ENCODE measurements at places on chromosomes 2 and 18.

- DNase-seq, result no peak
Measured at GRCh38 chr18:79754022-79754761, 43.5 kb upstream of the KCNG2 start.

DNA sequence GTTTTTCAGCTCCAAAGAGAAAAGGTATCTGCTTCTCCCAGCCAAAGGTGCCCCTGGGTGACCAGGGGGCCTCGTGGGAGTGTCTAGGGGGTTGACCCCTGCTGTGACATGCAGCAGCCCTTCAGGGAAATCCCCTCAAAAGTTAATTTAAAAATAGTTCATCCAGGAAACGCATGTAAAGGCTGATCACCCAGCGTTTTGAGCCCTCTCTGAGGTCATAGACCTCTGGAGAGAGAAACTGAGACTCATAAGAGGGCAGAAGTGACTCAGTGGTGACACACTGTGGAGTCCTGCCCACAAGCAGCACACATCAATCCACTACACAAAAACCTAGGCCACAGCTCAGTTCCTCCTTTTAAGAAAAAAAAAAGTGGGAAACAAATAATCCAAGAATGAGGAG lies 11.9 kb downstream of the GAL3ST2 start:
- DNase-seq, result no peak

GRCh38 chr2:198376677-198377076 lies 572.3 kb downstream of the PLCL1 start:
- DNase-seq, result no peak

- DNase-seq, result no peak
Measured at GRCh38 chr18:50099725-50100407, 95.1 kb downstream of the MYO5B start.

GRCh38 chr2:72940786-72941185 lies 23.5 kb downstream of the EMX1 start:
- no peak for DNase-seq

GRCh38 chr2:219183151-219183772 lies 5.2 kb downstream of the RETREG2 start:
- no peak for DNase-seq

- DNase-seq, result no peak
Measured at GRCh38 chr18:63042351-63042750, 277.2 kb downstream of the BCL2 start.

GRCh38 chr2:233289648-233290047 lies 18.0 kb upstream of the SAG start:
- DNase-seq, result no peak

DNA sequence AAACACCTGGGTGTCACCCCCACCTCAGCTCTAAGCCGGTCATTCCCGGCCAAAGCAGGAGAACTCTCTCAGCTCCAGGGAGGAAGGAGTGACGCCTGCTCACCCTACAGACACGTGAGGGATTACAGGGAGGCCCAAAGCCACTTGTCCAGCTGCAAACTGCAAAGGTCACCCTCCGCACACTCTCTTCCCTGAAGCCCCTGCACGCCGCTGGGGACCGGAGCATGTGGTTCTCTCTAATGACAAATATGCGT lies 108.0 kb upstream of the ID2 start:
- DNase-seq, result no peak

GRCh38 chr2:56502616-56503015 lies 318.8 kb downstream of the CCDC85A start:
- no peak for DNase-seq

GRCh38 chr2:158006961-158007719 lies 94.5 kb upstream of the UPP2 start:
- DNase-seq, result no peak

DNA sequence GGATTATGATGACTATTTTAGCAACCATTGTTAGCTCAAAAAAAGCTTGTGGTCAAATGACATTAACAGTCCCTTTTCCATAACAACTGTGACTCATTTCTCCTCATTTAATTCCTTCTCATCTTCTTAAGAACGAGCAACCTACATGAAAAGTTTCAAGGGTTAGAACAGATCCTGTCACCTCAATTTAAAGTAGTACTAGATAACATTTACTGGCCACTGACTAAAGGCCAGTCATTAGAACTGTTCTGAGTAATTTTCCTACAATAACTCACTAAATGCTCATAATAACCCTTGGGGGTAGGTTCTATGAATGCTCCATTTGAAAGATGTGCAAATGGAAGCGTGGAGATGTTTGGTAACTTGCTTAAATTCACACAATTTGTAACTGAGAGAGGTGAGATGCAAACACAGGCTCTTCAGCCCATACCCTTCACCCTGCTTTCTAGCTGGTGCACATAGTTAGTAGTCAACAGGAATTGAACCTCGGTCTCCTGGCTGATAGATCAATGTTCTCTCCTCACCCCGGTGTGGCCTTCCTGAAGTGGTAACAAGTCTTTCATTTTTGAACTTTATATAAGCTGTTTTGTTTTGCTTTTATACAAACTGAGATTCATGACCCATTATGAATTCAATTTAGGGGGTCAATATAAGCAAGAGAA lies 212.5 kb downstream of the SETBP1 start:
- no peak for DNase-seq

GRCh38 chr18:75809926-75810255 lies 382.4 kb upstream of the SMIM21 start:
- DNase-seq, result no peak

DNA sequence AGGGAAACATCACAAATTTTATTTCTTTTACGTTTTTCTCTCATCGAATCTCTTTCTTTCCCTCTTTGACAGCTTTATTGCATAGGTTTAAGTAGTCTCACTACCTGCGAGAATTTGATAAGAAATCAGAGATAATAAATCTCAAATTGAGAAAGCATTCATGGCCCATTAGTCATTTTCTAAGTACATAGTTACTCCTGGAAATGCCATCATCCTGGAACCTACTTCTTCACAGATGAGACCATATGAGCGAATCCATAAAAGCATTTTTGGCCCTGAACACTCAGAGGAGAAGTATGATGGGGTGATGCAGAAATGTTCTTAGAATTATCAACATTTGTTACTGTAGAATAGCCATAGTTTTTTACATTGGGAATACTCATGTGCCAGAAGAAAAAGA lies 138.0 kb upstream of the ARHGAP28 start:
- DNase-seq, result no peak

- DNase-seq, result no peak
Measured at GRCh38 chr2:148999451-148999921, 39.0 kb upstream of the LYPD6B start.

- DNase-seq, result no peak
Measured at GRCh38 chr2:17540093-17540812, at the start of gene VSNL1. VSNL1 (plus strand) TSS chr2:17540696; CDS start chr2:17592075, 51,379 bp downstream.

DNA sequence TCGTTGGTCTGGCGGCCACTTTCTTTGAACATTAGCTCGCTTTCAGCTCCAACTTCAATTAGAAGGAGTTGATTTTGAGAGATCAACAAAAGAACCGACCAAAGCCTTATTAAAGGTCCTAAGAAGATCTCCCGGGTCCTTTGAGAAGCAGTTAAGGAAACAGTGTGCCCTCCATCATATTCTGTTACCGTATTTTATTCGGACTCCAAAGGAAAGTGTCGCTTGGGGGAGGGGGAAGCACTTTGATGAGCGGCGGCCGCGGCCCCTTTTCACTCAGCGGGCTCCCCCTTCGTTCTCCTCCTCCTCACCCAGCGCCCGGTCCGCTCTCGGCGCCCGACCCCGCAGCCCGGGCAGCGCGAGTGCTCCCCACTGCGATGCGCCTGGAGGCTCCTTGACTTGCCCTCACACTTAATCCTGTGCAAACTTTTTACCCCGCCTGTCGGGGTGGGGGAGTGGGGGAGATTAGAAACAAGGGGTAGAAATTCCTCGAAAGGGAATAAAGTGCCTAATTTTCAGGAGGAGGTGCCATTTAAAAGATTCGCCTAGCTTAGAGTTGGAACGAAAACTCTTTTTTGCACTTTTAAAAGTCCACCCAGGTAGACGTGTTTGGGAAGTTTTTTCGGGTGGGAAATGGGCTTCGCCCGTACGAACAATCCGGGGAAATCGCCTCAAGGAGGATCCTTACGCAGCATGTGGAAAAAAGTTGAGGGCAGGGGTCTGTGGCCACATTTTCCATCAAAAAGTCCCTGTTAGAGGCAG lies 1.2 kb upstream of the OTX1 start:
- DNase-seq, result no peak

DNA sequence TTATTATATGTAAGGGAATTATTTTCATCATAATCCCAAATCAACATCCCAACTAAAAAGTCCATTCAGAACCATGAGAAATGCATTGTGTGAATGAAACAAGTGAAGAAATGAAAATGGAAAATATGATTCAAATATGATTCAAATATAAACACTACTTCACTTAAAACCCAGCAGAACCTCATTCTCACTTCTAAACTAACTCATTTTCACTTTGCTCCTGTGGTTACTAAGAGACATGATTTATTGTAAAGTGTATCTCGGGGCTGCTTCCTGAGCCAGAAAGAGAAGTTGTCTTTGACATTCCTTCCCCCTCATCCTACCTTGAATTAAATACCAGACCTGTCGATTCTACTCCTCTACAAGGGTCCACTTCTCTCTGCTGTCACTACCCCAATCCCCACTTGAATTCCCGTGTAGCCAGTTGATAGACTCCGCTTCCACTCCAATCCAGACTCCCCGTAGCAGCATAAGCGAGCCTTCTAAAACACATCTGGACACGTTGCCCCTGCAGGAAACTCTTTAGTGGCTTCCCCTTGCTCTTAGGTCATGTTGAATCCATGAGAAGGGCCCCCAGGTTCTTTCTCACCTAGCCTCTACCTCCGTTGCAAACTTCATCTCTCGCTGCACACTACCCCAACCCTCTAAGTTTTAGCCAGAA lies 697.0 kb upstream of the ID2 start:
- DNase-seq, result no peak

DNA sequence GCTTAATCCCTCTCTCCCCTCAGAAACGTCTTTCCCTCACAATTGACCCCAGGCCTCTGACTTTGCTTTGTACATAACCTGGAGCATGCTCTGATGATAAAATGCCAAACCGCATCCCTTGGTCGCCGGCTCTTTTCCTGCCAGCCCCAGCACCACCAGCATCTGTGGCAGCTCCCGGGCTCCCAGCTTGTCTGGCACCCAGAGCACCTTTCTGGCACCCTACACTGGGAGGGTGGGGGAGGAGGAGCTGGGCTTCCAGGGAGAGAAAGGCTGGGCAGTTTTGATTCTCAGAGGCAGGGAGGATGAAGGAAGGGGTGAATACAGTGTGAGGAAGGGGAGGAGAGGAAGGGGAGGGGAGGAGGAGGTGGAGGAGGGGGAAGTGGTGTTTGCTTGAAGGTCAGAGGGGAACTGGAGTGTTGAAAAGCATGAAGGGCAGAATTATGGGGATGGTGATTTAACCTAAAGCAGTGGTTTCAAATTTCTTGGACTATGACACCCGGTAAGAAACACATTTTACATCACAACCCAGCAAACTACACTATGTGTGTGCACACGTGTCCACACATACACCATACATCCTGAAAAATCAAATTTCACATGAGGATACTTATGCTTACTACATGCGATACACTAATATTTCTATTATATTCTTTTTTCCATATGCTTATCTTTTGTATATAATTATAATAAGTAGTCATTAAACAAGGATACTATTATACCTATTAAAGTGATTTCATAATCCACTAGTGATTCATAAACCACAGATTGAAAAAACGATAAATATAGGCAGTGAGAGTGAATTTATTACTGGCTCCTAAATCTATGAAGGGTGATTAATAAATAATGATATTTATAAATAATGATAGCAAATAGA lies 30.0 kb upstream of the IGFBP2 start:
- no peak for DNase-seq

DNA sequence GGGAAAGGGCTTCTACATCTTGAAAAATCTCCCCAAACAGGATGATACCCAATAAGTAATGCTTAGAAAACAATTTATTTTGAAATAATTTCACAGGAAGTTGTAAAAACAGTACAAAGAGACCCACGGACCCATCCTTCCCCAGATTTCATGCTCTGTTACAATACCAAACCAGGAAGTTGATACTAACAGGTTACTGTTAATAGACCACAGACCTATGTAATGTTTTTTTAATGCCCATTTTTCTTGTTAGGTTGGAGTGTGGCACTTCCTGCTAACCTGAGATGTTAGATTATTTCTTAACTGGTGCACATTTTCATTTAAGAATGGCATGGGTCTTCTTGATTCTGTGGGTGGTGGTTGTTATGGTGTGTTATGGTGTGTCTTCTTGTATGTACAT lies 21.4 kb upstream of the MGAT5 start:
- peak; percentile 63 for DNase-seq

- peak; percentile 25 for DNase-seq
Measured at GRCh38 chr2:135473567-135473966, 57.5 kb downstream of the ZRANB3 start.

- no peak for DNase-seq
Measured at GRCh38 chr18:8998481-8999217, 103.8 kb upstream of the NDUFV2 start.

- no peak for DNase-seq
Measured at GRCh38 chr18:31876707-31877106, 66.2 kb downstream of the TRAPPC8 start.

DNA sequence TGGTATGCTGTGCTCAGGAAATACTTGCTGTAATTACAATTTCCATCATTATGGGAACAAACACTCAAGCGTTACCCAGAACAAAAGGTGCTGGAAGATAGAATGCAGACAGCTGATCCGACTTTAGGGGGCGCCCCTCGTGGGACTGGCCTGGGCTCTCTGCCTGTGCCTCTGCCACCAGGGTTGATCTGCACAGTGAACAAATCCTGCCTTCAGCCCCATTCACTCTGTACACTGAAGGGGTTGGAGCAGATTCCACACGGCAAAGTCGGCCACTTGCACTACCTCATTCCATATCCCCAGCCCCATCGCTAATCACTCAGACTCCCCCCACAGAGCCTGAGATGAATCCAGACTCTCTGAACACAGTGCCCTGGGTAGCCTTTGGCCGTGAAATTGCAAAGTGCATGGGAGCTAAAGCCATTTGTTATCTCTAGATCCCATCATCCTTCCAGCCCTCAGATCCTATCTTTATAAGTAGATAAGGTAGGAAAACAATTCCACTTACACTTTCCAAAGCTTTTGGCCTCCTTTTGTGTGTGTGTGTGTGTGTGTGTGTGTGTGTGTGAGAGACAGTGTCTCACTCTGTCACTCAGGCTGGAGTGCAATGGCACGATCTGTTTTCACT lies 69.3 kb downstream of the INPP5D start:
- DNase-seq, result no peak

GRCh38 chr18:62715759-62716615 lies 646 bp downstream of the PHLPP1 start:
- no peak for DNase-seq

GRCh38 chr2:144376926-144377325 lies 143.0 kb downstream of the ZEB2 start:
- DNase-seq, result no peak

GRCh38 chr2:162344617-162344950 lies 652 bp downstream of the GCA start:
- no peak for DNase-seq

- no peak for DNase-seq
Measured at GRCh38 chr2:197889041-197889440, 84.6 kb downstream of the PLCL1 start.
